ENCODE measurements at places on chromosomes 1 and 21.

- DNase-seq: no peak
These were observed 770 bp downstream of the NTNG1 start for GRCh38 chr1:107141491-107142126.

GRCh38 chr1:112316254-112316913 is 79.6 kb upstream of the CTTNBP2NL start:
- DNase-seq: no peak

DNA sequence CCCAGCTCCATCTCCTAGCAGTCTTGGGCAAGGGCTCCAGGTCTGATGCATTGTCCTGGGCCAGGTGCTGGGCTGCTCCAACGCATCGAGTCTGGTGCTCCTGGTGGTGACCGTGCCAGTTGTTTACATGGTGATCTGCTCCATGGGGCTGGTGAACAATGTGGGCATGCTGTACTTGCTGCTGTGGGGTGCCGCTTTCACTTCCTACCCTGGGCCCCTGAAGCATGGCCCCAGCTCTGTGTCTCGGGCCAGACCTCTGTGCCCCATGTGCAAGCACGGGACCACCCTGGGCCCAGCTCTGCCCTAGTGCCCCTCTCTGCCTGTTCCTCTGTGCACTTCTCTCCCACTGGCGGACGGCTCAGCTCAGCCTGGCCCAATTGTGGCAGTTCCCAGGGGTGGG is 119.4 kb downstream of the MAST2 start:
- DNase-seq: no peak

DNA sequence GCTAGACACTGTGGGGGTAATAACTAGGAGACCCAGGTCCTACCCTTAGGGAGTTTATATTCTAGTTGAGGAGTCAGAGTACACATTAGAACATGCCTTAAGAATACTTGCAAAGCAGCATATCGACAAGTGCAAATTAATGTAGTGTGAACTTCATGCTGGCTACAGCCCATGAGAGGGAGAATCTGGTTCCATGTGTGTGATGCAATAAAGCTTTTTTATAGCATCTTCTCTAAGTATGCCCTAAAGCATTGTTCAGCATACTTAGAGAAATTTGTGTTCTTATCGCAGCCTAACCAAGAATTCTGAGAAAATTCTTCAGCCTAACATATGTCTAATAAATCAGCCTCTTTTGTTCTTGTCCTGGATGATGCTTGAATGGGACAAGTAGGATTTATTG is 95.5 kb downstream of the SDCCAG8 start:
- no peak for DNase-seq

DNA sequence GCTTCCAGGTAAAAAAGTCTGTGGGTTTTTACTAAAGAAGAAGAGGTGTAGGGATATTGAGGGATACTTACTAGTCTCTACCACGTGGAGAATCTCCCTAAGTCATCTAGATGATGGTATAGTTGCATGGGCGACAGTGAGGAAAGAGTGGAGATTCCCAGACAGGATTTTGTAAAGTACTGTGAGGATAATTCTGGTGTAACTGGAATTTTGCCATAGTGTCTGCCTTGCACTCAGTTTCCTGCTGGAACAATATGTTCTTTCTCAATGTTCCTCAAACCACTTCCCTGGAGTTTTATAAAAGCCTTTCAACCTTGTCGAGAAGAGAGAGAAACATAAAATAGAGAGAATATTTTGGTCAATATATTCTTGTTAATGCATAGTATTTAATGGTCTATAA is 95.1 kb upstream of the WLS start:
- DNase-seq: no peak

GRCh38 chr1:53293123-53293522 is 34.7 kb downstream of the LRP8 start:
- no peak for DNase-seq

All from GDM1 (cell line).